Posterior vena cava (tissue), 2 donors: ENCODE measurements at places on chromosomes 16 and 17.

DNA sequence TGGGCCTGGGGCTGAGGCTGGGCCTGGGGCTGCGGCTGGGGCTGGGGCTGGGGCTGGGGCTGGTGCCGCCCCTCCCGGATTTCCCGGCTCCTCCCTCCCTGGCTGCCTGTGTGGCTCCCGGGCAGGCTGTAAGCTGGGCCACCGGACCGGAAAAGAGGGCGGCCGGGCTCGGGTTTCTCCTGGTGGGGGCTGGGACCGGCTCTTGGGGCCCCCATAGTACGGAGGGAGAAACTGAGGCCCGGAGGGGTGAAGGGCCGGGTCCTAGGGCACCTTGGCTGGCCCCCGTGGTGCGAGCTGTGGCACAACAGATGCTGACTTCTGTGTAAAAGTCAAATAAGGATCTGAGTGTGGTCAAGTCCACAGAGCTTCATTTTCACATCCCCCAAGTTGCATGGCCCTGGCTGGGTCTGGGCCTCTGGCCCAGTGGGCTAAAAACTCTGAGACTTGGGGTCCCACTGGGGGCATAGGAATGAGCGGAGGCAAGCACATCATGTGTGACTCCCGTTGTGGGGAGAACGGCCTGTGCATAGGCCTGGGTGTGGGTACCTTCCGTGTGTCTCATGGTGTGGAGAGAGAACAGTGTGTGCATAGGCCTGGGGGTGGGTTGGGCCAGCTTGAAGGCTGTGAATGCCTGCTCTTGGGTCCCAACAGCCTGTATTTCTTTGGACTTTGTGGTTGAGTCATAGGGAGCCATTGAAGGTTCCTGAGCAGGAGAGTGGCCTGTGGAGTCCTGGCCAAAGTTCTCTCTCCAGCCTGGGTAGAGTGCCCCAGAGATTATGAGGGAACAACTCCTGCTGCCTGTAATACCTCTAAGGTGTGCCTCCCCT lies 123.9 kb upstream of the CIBAR2 start:
- DNase-seq: no peak

DNA sequence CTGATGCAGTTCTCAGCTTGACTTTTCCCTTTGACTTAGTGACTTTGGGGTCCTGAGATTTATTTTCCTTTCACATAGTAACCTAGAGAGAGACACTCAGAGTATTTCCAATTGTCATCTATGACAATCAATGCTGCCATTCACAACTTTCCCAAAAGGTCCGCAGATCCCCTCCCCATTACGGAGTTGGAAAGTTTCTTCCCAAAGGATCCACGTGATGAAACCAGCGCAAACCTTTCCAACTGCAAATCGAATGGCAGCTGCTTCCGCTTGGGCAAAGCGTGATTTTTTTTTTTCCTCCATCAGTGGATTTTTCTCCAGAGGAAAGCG lies 538 bp upstream of the FCSK start:
- no peak for DNase-seq

GRCh38 chr16:57115514-57116182 lies 23.3 kb downstream of the CPNE2 start:
- DNase-seq: peak; percentile 89

- no peak for DNase-seq
Measured at GRCh38 chr16:83552228-83552627, 255.6 kb upstream of the HSBP1 start.

GRCh38 chr16:27236635-27237218 lies 31.8 kb downstream of the NSMCE1 start:
- DNase-seq: no peak

GRCh38 chr17:40348562-40349476 lies 15.7 kb downstream of the GJD3 start:
- DNase-seq: no peak

GRCh38 chr16:12917653-12918052 lies 16.3 kb downstream of the SHISA9 start:
- DNase-seq: no peak

GRCh38 chr17:5978496-5978895 lies 91.7 kb upstream of the WSCD1 start:
- no peak for DNase-seq

DNA sequence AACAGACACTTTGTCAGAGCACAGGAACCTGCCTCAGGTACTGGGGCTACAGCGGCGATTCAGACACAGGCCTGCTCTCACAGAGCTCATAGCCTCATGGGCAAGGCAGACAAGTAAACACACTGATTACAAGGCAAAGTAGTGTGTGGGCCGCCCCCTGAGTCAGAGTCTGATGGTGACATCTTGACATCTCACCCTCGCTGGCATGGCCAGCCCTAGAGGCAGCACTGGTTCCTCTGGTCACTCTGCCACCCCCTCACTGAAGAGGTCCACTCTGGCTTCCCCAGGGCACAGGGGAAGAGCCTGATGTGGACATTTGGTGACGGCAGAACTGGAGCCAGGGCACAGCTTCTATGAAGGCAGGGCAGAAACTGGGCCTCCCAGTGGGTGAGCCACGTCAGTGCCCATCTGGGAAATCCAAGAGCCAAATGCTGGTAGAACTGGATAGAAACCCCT lies 32.9 kb upstream of the TOB1 start:
- no peak for DNase-seq

DNA sequence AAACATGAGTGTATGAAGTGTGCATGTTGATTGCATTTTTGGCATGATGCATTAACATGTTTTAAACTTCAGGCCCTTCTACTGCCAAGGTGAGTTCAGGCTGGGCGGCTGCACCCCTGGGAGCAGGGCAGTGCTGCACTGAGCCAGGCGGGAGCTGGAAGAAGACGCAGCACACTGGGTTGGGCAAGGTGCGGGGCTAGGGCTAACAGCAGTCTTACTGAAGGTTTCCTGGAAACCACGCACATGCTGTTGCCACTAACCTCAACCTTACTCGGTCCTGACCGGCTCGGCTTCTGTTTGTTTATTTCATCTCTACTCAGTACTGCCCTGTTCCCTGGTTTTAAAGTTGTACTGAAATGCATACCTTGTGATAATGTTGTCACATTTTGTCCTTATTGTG lies 61.0 kb downstream of the MAP2K4 start:
- DNase-seq: no peak

DNA sequence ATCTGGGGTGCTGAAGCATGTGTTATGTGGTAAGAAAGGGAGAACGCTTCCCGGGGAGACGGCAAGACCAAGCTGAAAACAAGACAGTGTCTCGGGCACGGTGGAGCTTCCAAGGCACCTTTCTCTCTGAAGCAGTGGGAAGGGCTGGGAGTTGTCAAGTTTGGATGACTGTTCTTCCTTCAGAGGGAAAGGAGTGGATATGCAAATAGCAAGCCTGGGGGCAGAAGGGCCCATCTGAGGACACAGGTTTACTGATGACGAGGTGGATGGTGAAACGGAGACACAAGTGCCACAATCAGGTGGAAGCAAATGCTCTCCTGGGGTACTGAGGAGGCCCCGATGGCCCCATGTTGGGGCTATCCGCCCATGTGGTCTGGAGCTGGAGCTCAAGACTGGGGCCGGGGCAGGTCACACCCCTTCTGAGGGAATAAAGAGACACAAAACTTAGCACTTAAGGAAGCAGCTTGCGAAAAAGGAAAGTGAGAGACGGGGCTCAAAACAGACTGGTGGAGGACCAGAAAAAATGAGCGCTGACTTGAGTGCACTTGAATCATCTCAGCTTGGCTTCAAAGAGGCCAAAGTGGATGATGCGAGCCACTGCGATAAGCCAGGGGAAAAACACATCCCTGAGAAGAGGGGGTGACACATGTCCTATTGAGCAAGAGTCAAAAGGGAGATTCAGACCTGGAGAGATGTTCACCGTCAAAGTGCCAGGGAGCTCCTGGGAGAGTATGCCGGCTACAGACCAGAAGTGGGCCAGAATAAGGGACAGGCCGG lies 34.8 kb upstream of the MTSS2 start:
- DNase-seq: no peak

DNA sequence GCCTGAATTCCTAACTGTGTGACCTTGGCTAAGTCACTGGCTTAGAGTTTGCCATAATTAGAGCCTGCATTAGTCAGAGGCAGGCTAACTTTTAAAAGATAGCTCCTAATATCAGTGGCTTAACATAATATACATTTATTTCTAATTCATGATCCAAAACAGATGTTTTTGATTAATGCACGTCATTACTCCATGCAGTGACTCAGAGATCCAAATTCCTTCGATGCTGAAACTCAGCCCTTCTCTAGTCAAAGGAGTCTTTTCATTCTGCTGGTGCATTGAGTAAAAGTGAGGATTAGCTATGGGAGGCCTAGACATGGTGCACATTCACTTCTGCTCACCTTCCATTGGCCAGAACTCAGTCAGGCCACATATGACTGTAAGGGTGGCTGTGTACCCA lies 49.8 kb downstream of the IRX3 start:
- DNase-seq: no peak

GRCh38 chr17:40447148-40447644 lies 3.9 kb downstream of the IGFBP4 start:
- DNase-seq: no peak

DNA sequence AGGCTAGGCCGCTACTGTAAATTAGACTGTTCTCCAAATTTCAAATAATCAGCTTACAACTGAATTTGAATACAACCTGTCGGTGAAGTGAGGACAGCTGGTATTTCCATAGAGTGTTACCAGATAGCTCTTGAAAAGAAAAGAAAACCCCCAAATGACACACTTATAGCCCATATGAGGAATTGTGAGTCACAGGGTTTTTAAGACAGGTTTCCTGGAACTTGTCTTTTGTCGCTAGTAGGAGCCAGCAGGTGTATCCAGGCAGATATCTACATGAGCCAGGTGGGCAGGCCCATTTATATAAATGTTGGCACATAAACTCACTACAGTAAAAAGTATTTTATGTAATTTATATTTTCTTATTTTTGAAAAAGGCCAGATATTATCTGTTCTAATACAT lies 24.0 kb downstream of the TNRC6A start:
- no peak for DNase-seq

DNA sequence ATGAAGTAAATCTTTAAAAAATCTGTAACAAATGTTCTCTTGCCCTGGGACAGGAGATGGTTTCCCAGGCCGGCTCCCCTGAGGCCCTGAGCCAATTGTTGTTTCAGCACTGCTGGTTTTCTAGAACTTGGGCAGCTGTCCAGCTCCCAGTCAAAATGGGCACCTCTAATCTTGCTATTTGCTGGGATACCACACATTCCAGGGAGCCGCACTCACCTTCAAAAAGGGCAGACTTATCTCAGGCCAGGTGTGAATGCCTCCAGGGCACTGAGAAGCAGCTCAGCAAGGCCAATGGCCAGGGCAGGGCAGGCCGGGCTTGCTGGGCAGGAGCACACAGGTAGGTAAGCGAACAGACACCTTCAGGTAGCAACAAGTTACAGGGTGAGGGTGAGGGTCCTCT lies 24.4 kb downstream of the TRIM16 start:
- no peak for DNase-seq

- no peak for DNase-seq
Measured at GRCh38 chr17:4127555-4127954, 15.3 kb downstream of the ZZEF1 start.

- DNase-seq: peak; percentile 89
Measured at GRCh38 chr17:8073627-8074484, 13.7 kb downstream of the ALOX12B start.

DNA sequence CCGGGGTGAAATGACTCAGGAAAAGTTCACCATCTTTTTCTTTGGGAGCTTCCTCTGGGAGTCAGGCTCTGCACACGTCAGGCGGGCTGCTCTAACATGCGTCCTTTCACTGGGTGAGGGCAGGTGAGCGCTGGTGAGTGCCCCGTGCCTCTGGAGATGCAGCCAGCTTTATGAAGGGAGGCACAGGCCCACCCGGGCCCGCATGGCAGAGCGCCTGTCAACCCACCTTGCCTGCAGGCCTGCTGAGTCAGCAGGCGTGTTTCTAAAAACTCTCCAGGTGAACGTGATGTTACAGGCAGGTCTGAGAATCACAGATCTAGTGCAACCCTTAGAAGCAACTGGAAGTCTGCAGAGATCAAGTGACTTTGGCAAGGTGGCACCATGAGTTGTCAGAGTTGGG lies 18.4 kb downstream of the MAP1LC3B start:
- peak; percentile 66 for DNase-seq

DNA sequence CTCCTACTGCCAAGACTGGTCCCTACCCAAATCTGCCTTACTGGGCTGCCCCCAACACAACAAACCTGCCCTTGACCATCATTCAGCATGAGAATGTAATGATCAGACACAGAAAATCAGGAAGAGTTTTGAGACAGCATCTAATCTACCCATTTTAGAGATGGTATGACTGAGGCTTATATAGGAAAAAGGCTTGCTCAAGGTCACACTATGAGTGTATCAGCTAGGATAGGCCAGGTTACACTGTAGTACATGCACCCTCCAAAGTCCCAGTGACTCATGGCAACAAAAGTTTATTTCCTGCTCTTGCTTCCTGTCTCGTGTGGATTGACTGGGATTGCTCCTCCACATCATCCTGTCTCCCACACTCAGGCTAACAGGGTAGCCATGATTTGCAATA lies 27.9 kb downstream of the NLRC5 start:
- no peak for DNase-seq

DNA sequence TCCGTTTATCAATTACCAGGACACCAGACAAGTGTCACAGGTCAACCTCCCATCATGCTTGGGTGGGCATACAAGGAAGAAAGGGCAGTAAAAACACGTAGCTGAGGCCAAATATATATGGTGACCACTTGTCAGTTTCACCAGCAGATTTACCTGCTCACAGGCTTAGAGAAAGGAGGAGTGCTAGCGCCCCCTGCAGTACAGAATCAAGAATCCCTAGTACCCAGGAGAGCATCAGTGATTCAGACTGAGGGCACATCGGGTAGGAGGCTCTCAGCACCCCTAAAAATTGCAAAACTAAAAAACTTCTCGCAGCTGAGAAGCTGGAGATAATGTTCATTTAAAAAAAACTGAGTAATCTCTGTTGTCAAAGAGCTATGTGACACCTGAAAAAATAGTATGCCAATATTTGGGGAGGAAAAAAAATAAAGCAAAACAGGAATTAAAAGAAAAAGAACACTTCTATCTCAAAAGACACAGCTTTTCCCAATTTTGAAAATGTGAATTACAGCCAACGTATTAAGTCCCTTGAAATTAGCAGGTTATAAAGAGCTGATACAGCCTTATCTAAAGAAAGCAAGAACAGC lies 21.2 kb upstream of the MON1B start:
- no peak for DNase-seq

DNA sequence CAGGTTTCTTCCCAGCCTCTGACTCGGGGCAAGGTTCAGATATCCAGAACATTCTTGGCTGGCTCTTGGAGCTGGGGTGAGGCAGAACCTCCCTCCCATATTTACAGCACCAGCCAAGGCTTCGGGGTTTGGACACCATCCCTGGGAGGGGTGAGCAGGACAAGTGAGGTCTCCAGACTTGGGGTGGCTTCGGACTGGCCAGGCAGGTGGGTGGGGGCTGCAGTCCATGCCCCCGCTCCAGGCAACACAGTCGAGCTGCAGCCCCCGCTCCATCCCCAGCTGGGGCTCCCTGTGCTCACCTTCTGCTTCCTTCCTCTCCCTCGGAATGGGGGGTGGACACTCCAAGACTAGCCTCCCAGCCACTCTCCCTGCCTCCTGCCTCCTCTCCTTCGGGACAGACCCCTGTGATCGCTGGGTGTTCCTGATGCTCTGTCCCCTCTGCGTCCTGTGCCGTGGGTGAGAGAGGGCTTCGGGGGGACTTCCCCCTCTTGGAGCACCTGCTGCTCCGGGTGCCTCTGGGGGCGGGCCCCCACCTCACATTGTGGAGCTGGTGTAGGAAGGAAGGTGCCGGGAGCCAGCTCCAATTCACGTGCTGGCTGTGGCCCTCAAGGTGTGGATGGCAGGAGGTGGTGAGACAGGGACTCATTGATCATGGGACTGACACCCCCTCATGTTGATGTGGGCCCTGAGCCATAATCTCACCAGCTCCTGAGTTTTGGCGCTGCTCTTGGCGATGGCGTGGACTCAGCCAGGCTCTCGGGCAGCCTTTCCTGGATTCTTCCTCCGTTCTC lies 189.2 kb downstream of the SEC14L1 start:
- DNase-seq: no peak

GRCh38 chr17:63290784-63291183 lies 155.3 kb downstream of the CYB561 start:
- no peak for DNase-seq
